ENCODE measurements at places on chromosomes 1 and 21.

- DNase-seq = no peak
Observed at GRCh38 chr1:109837852-109838570, 72.6 kb upstream of the CSF1 start.

GRCh38 chr1:10779201-10779600, 17.2 kb downstream of the CASZ1 start:
- DNase-seq = no peak

GRCh38 chr21:31332525-31332924, 11.5 kb downstream of the TIAM1 start:
- DNase-seq = no peak

DNA sequence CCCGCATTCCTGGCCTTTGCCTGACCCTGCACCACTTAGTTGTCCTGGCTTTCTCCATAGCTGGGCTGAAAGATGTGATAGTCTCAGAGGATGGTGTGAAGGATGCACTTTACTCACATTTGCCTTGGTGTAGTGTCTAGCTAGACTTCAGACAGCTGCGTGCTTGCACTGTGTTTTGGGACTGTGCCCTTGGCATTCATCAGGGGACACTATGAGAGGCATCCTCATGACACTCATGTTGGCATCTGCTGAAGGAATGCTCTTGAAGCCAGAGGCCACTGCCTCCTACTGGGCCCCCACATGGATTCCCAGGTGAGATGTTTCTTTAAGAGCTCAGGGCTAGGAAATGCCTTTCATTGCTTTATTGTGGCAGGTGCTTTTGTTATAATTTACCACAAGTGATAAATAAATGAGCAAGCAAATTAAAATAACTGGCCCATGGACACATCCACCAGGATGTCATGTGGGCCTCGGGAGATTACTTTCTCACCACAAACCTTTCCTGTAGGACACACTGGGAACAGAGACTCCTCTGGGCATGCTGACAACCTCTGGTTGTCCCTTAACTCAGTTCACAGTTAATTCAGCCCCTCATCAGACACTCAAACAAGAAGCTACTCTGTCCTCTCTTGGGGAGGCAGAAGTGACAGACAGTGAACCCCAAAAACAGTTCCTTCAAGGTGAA, 99.4 kb upstream of the SPATA6 start:
- DNase-seq = no peak

GRCh38 chr1:228851618-228852017, 116.3 kb downstream of the RHOU start:
- no peak for DNase-seq

- no peak for DNase-seq
Observed at GRCh38 chr1:181538836-181539235, 55.5 kb downstream of the CACNA1E start.

- no peak for DNase-seq
Observed at GRCh38 chr1:35369922-35370671, 101.6 kb downstream of the ZMYM4 start.

GRCh38 chr1:23101101-23101827, 67.4 kb downstream of the LUZP1 start:
- no peak for DNase-seq

- DNase-seq = no peak
Observed at GRCh38 chr1:153774780-153775457, at the start of gene SLC27A3. SLC27A3 (plus strand) TSS chr1:153775407; CDS start chr1:153775498, 91 bp downstream.

DNA sequence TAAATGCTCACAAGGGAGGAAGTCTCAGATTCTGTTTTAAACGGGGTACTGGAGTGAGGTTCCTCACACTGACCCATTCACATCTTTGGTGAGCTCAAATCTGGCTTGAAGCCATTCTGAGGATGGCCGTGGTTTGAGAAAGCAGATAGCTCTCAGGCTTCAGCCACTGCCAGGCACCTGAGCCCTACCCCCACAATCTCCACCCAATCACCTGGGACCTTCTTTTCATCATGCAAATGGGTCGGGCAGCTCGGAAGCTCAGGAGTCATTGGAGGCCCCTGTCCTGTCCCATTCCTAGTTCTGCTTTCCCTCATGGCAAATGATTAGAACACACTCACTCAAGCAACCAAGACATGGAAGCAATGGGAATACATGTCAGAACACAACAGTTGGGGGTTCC, 141.4 kb upstream of the ETS2 start:
- no peak for DNase-seq

DNA sequence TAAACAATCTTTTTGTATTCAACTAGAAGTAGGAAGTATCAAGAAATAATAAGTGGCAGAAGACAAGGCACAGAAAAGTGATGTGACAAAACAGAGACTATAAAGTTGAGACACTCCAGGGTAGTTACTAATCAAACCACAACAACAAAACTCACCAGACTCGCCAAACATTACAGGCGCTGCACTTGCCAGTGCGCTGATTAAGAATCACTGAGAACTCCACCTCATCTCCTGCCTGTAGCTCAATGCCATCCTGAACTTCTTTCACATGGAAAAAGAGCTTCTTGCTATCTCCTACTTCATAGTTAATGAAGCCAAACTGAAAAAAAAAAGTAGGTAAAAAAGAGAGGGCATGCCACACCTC, 2.8 kb upstream of the NRAS start:
- DNase-seq = no peak

DNA sequence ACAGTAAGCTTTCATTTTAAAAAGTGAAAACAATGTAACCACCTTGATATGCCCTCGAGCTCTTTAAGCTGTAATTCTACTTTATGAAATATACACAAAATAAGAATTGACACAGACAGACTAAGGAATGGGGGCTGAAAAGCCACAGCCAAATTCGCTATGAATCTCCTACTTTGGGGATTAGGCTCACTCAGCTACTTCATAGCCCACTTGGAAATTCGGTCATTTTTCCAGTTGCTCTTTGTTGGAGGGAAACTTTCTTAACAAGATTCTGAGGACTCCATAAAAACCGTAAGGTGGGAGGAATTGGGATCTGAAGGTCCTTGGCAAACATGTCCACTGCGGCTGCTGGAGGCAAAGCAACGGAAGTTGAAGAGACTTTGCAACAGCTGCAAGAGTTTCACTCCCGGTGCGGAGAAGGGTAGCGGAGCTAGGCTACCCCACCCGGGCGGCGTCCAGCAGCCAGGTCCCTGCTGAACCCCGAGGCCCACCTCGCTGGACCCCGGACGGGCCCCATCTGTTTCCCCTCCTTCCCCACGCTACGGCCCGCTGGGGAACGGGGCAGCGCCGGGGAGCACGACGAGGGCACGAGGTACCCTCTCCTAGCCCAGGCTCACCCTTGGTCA, 634 bp downstream of the MYCBP start:
- DNase-seq = no peak

- DNase-seq = no peak
Observed at GRCh38 chr1:64527165-64527564, 57.2 kb downstream of the CACHD1 start.

DNA sequence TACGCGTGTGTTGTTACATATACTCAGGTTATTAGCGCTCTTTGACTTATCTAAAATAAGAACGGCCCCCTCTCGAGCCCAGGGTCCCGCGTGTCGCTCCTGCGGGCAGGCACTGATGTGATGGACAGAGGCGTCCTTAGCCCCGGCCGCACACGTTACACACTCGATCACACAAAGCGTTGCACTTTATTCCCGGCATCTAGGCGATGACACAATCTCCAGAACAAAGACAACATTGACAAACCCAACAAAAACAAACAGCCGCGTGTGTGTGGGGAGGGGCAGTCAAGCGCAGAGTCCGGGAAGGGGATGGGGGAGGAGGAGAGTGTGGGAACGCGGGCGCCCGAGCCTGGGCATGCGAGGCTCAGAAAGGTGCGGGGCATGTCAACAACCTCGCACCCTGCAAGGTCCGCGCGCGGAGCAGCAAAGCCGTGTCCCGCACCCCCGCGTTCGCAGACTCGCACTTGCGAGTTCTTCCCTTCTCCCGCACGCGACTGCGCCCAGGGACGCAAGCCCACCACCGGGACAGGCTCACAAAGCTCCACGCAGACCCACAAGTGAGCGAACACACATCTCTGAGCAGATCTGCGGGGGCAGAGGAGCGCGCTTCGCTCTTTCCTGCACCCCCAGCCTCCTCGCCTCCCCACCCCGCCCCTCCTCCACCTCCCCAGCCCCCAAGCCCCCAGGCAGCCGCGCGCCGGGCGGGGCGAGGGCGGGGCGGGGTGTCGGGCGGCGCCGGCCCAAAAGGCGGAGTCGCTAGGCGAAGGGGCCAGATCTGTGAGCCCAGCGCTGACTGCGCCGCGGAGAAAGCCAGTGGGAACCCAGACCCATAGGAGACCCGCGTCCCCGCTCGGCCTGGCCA, at the start of gene EFNA1:
Gene EFNA1 (plus strand): TSS at position 772 of the 862 bp plus-strand sequence. CDS start 102 bp downstream, outside the sequence.
- peak; percentile 3 for DNase-seq

DNA sequence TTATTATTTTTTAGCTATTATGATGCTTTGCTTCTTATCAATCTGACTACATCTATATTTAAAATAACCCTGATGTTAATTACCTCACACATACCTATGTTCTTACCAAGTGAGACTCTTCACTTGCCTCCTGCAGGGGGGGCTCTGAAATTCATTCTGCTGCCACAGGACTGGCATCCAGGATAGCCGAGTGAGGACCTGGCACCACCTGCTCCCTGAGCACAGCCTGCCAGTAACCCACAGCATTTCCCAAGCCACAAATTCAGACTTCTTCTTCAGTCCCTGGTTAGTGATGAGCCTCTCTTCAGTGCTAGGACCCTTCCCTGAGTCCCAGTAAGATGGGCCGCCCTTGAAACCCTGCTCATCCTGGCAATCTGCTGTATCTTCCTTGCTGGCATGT, 296.5 kb upstream of the PLXNA2 start:
- no peak for DNase-seq

DNA sequence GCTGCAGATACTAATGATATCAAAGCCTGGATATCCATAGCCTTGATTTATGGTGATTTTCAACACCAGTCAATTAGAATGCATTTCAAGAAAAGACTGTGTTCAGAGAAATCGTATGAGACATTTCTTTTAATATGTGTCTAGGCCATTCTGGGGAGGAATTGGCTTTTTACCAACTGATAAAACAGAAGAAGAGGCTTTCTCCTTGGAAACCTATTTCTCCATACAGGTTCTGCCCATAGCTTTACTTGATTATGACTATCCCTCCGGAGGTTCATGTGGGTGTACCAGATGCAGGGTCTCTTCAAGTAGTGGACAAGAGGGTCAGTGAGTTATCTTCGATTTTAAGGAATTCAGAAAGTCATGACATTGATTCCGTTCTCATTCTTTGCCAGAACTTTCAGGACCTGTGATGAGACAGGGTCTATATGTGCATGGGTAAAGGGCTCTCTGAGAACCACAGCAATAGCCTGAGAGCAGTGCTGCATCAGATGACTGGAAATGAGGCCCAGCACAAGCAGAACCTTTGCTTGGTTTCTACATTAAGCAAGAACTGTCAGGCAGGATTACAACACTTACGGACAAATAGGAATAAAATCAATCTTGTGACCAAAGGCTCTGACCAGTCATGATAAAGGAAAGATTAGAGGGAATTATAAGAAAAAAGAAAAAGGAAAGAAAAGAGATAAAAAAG, 263.7 kb upstream of the SGIP1 start:
- no peak for DNase-seq

DNA sequence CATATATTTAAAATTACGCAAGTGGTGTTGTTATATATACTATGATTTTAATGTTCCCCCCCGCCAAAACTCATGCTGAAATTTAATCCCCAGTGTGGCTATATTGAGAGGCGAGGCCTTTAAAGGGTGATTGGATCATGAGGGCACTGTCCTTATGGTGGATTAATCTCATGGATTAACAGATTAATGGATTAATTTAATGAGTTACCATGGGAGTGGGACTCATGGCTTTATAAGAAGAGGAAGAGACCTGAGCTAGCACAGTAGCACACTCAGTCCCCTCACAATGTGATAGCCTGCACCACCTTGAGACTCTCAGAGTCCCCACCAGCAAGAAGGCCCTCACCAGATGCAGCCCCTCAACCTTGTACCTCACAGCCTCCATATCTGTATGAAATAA, 34.8 kb downstream of the C1orf198 start:
- no peak for DNase-seq

DNA sequence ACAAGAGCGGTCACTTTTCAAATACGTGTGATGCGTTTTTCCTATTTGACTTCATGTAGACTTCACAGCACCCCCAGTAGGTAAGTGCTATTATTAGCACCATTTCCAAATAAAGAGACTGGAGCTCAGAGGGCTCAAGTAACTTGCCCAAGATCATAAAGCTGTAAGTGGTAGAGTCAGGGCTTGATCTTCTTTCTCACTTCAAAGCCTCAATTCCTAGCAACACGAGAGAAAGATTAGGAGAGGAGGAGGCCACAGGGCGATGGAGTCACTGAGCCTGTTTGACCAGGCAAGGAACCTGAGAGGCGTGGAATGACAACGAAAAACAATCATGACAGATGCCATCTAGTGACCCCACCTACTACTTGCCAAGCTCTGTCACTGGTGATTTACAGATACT, 181.0 kb downstream of the FOXD2 start:
- DNase-seq = no peak

Measured in stimulated activated CD8-positive, alpha-beta memory T cell treated with anti-CD3 and anti-CD28 coated beads, Interleukin-4, amount 100 ng/mL, for 4 hours (primary cell).